ENCODE measurements at places on chromosomes 16 and 17. TPM values are rescaled to one million over a fixed set of nuclear protein-coding genes. Genes with fewer than 3 reads are reported as not detected.

NPIPA1 gene
- total RNA-seq: 52.3 TPM

DOC2B gene
- total RNA-seq: not detected

ALOX12 gene
- total RNA-seq: not detected

SNN gene
- total RNA-seq: 4.8 TPM

- no peak for DNase-seq
Observed at GRCh38 chr16:70590722-70591415, 55.5 kb upstream of the IL34 start.

GRCh38 chr17:53794875-53795274 is 27.9 kb upstream of the KIF2B start:
- DNase-seq: no peak

DNA sequence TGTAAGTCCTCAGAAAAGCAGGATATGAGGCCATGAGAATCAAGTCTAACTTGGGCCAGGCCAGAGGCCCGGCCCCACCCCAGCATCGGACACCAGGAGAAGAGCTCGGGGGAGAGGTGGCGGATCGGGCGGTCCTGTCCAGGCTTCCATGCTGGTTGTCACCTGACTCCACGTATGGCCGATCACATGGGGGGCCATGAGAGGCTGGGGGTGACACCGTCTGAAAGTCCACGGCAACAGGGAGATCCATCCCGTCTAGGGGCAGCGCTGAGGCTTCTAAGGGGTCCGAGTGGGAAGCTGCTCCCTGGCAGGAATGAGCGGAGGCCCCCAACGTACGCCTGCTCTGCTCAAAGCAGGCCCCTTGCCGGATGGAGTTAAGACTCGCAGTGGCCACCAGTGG is 25.8 kb downstream of the ENGASE start:
- no peak for DNase-seq

DNA sequence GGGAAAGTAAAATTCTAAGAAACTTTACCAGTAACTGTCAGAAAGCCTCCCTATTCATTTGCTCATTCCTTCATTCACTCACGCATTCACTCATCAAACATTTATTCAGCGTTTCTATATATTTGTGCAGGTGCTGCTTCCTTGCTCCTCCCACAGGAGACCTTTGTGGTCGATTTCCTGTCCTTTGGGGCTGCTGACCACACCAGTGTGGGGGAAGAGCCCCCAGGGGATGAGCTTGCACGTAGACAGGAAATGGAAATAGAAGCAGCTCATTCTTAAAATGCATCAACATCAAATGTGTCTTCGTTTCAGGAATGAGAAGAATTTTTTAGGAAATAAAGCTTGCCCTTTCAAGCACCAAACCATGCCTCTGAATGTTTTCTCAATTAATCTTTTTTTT is 9.6 kb downstream of the PIK3R6 start:
- no peak for DNase-seq

DNA sequence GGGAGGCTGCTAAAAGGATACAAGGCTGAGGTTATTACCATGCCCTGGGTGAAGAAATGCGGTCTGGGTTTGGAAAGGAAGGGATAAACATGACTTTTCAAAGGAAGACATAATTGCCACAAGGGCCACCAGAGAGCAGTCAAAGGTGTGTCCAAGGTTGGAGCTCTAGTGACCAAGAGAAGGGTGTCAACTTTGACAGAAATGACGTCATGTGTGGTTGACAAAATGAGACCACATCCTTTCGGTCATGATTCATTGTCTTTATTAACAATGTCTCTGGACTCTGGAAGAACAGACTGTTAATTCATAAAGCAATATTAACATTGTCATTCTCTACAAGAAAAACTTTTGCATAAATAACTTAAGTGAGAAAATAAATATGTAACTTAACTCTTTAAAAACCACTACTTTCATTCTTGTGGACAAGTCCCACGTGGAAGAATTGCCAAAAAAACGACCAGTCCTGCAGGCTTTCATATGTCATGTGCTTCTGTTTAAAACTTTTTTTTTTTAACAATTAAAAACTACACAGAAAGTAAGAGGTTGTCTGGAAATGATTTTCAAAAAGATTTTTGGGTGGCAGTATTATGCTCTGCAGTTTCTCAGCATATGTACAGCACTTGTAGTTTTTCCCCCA is 5.0 kb downstream of the SOST start:
- DNase-seq: peak; percentile 22

DNA sequence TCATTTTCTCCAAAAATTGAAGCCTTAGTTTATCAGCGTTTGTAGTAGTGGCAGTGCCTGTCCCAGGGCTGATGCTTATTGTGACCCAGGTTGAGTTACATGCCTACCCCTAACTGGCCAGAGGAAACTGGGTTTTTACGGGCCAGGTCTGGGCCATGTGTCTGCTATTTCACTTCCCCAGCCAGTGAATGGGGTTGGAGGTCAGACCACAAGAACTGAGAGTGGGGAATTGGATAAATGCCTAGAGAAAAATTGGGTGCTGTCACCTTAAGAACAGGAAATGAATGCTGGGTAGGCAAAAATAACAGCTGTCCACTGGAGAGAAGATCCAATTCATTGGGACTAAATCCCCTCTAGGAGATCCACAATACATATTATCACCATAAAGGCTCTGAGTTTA is 5.2 kb downstream of the ADPRM start:
- DNase-seq: peak; percentile 18

DNA sequence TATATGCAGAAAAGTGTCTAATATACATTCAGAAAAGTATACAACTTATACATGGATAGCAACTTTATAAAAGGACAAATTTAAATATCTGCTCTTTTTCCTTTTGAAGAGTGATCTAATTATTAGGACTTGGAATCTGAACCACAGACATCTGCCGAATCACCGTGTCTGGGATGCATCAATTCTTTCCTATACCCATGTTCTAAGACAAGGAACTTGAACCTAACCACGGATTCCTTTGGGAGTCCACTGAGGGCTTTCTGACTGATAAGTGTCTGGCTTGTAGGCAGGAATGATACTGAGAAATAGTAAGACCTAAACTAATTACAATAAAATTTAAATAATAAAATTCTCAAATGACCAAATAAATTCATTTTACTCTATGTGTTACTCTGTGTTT is 54.2 kb downstream of the NDEL1 start:
- DNase-seq: no peak

DNA sequence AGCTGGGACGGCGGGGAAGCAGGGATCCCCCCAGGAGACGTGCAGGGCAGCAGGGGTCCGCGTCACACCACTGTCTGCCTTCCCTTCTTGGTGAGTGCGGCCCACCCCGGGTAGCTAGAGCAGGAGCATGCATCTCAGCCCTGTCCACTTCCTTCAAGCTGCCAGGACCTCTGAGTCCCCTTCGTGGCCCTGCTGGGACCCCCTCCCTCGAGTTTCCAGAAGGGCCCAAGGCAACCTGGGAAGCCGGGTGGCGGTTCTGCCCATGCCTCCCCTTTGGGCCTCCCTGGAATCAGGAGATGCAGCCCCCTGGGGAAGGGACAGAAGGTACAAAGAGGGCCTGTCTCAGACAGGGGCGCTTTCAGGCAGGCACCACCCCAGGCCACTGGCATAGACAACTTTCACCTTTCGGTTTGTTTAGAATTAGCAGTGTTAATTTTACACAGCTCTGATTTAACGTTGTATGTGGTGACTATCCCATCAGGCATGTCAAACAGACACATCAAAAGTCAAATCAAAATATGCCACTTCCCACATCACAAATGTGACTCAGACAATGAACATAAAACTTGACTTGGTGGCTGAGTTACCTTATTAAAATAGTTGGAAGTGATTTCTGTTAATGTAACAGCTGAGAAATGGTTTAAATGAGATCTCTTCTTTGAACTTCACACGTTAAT is 94.5 kb upstream of the METRNL start:
- no peak for DNase-seq

GRCh38 chr17:21037117-21037803 is 5.6 kb downstream of the USP22 start:
- DNase-seq: no peak

GRCh38 chr17:80738987-80739730 is 194.5 kb downstream of the RPTOR start:
- DNase-seq: no peak

- DNase-seq: peak; percentile 24
Observed at GRCh38 chr17:17467720-17468119, 9.1 kb upstream of the MED9 start.

GRCh38 chr16:86277221-86277620 is 233.1 kb upstream of the FOXF1 start:
- no peak for DNase-seq

- no peak for DNase-seq
Observed at GRCh38 chr17:18921485-18921884, 30.5 kb upstream of the SLC5A10 start.

All from HFFc6 (cell line).